ENCODE measurements at places on chromosomes 13 and 19. TPM values are rescaled to one million over a fixed set of nuclear protein-coding genes. Genes with fewer than 3 reads are reported as not detected.

Gene OR7C1
- not detected for total RNA-seq

Gene PPM1N
- 5.2 TPM for total RNA-seq

Gene ZNF571
- total RNA-seq = 2.5 TPM

Gene KLF2
- total RNA-seq = 1.9 TPM

Gene ZNF729
- total RNA-seq = not detected

Data from activated T-helper 17 cell treated with anti-CD3 and anti-CD28 coated beads, Interleukin-2, amount 50 U/mL, for 72 hours (primary cell).